Type B pancreatic cell (in vitro differentiated cells): ENCODE measurements at places on chromosomes 5 and 9.
A peak's percentile ranks its signal among the peaks of the same experiment; 100 is the strongest.

GRCh38 chr5:10125116-10125515 lies 124.6 kb downstream of the ATPSCKMT start:
- DNase-seq = no peak

GRCh38 chr9:113875459-113876150 lies 504 bp upstream of the ZNF618 start:
- DNase-seq = no peak

- DNase-seq = peak; percentile 90
Observed at GRCh38 chr9:137046088-137046787, at the start of gene NPDC1. Gene NPDC1 (minus strand): TSS chr9:137046177. CDS start chr9:137045989, 188 bp downstream.

- no peak for DNase-seq
Observed at GRCh38 chr5:172377856-172378255, 76.5 kb downstream of the SH3PXD2B start.

- DNase-seq = no peak
Observed at GRCh38 chr9:83503866-83504265, 34.3 kb downstream of the FRMD3 start.

GRCh38 chr5:116406306-116407041 lies 168.1 kb downstream of the SEMA6A start:
- no peak for DNase-seq

DNA sequence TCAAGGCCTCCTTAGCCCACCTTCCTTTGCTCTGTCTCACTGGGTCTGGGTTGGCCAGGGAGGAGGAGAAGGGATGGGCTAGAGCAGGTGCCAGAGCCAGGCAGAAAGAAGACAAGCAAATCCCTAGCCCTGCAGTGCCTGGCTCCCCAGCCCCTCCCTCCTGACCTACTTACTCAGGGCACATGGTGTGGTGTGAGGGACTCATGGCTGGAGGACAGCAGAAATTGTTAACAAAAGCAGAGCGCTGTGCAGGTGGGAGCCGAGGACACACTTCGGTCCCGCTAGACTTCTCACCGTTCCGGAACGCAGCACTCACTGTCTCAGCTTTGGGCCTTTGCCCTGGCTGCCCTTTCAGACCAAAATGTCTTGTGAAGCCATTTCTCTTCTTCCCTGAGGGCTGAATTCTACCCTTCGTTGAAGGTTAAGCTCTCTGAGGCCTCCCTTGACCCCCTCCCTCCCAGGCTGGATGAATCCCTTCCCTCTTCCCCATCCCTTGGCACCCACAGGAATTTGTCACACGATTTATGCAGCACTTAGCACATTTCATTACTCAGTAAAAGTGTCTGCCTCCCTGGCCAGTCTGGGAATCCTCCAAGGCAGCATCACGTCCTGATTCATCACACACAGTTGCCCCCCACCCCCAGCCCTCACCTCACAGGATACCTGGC lies 263.9 kb upstream of the TRPC7 start:
- no peak for DNase-seq

GRCh38 chr5:126402621-126403555 lies 20.3 kb upstream of the GRAMD2B start:
- DNase-seq = no peak

DNA sequence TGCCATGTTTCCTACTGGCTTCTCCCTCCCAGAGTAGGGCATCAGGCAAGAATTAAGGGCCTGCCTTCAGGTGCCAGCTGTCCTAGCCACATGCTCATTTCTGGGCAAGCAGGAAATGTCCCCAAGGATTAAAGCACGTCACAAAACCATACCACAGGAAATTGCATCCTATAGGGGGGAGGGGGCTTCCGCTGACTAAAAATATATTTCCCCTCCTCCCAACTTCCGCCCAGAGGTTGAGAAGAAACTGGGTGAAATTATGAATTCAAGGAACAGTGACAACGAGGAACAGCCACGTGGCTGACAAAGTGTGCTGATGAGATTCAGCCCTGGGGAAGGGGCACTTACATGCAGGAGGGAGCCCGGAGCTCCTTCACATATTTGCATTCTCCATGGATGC lies 4.1 kb downstream of the HBEGF start:
- no peak for DNase-seq

GRCh38 chr9:71368157-71368556 lies 246.7 kb upstream of the TRPM3 start:
- DNase-seq = no peak

DNA sequence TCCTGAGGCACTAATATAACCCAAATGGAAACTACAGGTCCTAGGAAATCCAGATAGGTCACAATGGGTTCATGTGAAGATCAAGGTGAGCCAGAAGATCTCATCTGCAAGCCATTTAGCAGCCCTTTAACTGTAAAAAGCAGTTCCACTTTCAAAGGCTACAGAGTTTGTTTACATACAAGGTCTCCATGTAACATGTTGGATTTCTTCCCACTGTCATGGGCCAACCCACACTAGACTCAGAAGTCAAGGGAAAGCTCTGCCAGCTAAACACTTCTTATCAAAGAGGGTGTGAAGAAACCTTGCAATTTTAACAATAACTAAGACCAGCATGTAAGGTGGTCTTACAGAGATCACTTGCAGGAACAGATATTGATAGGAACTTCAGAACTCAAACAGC lies 3.8 kb upstream of the CTNNAL1 start:
- DNase-seq = no peak
